ENCODE measurements at places on chromosomes 5 and 9.

DNA sequence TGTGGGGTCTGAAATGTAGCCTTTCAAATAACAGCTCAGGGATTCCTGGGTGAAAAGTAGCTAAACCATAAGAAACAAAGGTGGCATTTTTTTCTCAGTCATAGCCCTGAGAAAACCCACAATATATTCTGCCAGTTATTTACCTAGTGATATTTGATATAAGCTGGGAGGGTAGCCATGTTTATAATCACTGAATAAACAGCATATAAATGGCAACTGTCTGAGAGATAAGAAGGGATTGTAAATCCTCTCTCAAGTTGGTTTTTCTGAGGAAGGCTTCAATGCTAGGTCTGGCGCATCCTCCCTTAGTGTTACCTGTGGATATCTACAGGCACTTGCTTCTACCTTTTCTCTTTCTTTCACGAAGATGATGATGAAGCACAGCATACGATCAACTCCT, 1080.5 kb upstream of the DMAC1 start:
- no peak for DNase-seq

DNA sequence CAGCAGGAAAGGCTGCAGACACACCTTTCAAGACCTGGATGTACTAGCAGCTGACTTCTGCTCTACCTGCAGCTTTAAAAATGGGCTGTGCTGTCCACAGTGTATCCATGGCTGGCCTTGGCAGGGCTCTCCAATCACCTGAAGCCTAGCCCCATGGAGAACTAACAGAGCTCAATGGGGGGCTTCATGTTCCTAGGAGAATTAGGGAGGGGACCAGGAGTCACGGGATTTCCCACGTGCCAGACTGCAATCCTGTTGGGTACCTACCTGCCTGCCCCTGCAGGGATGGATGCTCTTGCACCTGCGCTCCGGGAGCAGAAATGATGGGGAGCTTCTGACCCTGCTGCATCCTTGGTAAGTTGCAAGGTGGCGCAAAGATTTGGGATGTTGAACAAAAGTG, 462.1 kb downstream of the ICE1 start:
- no peak for DNase-seq

- DNase-seq: no peak
Observed at GRCh38 chr5:40594811-40595210, 84.9 kb upstream of the PTGER4 start.

DNA sequence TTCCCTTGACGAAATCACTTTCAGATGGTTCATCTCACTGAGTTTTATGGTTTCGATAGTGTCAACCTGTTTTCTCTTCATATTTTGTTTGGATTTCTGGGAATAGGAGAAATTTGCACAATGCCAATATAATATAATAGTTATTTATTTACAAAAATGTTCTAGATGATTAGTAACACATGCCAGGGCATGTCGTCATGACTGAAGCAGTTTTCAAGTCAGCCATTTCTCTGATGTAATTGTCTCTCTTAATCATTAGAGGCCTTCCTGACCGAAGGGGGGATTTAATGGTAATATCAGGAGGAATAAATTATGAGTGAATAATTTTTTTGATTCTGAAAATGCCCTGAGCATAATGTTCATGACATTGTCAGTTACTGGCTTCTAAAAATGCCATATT, 246.5 kb upstream of the ATP10B start:
- no peak for DNase-seq

- no peak for DNase-seq
Observed at GRCh38 chr9:125233678-125234077, 7.5 kb downstream of the HSPA5 start.

- DNase-seq: no peak
Observed at GRCh38 chr5:6638236-6638635, 5.0 kb downstream of the SRD5A1 start.

DNA sequence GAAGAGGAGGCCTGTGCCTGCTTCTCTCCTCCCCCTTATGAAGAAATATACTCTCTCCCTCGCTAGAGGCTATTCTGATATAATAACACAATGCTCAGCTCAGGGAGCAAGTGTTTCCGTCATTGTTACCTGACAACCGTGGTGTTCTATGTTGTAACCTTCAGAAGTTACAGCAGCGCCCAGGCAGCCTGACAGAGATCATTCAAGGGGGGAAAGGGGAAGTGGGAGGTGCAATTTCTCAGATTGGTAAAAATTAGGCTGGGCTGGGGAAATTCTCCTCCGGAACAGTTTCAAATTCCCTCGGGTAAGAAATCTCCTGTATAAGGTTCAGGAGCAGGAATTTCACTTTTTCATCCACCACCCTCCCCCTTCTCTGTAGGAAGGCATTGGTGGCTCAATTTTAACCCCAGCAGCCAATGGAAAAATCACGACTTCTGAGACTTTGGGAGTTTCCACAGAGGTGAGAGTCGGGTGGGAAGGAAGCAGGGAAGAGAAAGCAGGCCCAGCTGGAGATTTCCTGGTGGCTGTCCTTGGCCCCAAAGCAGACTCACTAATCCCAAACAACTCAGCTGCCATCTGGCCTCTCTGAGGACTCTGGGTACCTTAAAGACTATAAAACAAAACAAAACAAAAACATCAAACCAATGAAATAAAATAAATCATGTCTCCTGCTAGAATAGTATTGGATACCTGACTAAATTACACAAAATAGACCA, 1.3 kb downstream of the TMEM174 start:
- DNase-seq: no peak

DNA sequence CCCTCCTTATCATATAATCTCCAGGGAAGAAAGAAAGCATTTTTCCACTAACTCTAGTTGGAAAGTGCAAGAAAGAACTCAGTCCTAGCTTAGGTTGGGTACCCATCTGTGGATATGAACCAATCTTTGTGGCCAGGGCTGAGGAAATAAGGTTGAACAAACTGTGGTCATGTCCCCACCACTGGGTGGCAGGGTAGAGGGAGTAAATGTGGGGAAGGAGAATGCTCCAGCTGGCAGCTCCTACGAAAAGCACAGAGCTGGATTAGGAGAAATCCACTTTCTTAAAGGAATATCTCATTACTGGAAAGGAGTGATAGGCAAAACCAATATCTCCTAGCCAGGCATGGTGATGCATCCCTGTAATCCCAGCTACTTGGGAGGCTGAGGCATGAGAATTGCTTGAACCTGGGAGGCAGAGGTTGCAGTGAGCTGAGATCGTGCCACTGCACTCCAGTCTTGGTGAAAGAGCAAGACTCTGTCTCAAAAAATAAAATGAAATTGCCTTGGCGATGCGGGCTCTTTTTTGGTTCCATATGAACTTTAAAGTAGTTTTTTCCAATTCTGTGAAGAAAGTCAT, 175.1 kb downstream of the CCDC192 start:
- DNase-seq: no peak

DNA sequence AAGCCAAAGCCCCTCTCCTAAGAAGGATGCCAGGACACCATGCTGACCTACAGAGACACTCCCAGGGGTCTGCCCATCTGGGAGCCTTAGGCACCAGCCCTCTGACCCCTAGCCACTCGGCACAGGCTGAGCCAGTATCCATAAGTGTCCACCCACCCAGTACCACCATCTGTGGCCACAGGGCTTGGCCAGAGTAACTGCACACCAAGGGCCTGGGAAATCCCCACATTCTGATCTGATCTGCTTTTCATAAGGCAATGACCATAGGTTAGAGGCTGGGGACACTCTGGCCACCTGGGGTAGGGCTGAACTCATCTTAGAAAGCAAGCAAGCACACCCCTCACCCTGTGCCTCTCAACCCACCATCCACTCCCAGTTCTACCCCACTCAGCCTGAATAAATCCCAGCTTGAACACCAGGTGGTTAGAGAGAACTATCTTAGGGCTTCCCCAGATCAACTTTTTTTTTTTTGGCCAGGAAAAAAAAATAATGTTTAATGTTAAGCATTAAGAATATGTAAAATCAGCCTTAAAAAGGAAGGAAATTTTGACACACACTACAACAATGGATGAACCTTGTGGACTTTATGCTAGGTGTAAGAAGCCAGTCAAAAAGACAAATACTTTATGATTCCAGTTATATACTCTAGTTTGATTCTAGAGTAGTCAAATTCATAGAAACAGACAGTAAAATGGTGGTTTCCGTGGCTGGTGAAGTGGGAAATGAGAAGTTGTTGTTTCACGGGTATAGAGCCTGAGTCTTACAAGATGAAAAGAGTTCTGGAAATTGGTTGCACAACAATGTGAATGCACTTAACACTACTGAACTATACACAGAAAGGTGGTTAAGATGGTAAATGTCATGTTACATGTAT, 6.2 kb downstream of the GNPDA1 start:
- DNase-seq: peak; percentile 61

- DNase-seq: no peak
Observed at GRCh38 chr9:4316409-4316808, 16.5 kb upstream of the GLIS3 start.

GRCh38 chr5:37932450-37932849, 92.6 kb upstream of the GDNF start:
- DNase-seq: no peak

- DNase-seq: no peak
Observed at GRCh38 chr5:108238936-108239887, 142.7 kb downstream of the FBXL17 start.

GRCh38 chr5:167381457-167381856, 910.0 kb upstream of the WWC1 start:
- DNase-seq: no peak

DNA sequence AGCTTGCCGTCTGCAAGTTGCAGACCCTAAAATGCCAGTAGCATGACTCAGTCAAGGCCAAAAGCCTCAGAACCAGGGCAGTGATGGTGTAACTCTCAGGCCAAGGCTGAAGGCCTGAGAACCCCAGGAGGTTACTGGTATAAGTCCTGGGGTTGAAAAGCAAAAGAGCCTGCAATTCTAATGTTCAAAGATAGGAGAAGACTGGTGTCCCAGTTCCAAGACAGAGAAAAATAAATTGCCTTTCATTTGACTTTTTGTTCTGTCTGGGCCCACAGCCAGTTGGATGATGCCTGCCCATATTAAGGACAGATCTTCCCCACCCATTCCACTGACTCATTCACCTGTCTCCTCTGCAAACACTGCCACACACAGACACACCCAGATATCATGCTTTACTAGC, 673.2 kb downstream of the CDH18 start:
- no peak for DNase-seq

DNA sequence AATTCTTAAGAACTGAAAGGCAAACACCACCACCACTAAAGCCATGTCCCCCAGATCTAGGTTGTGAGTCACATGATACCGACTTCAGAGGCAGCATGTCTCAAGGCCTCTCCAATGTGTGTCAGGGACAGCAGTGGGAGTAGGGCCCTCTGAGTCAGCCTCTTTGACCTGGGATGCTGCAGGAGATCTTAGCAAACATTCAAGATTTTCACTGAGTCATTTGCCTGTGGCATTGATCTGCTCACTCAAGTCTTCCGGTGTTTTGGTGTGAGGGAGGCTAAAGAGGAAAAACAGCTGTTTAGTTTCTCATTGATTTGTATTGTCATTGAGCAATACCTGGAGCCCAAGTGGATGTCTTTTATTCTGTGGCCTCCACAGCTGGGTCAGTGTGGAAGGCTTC, 36.1 kb downstream of the TMC1 start:
- DNase-seq: no peak

- DNase-seq: no peak
Observed at GRCh38 chr5:133387091-133387490, 225.2 kb downstream of the FSTL4 start.

DNA sequence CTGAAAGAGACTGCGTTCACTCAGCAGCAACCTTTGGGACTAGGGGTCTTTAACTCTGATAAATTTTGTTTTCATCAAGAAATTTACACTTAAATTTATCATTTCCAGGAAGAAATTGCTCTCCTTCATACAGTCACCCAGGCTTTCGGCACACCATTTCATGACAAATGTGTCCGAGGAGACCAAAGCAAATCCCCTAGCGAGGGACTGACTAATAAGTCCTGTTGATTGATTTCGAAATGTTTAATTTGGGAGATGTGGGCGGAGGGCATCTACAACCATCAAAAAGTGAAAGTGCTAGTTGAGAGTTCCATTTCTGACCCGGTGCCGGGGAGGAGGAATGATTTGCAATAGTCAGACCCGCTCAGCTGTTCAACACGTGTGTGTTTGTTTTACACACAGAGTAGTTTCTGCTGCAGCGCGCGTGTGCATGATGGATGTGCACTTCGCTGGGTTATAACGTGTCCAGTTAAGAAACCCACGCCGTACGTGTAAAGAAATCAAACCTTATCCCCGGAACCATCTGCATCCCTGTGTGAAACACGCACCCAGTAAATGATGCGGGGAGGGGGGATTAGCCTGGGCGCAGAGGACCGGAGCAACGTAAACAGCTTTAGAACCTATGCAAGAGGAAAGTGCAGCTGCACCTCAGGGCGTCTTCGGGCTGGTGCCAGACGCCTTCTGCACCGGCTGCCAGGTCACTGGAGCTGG, 845 bp upstream of the NR4A3 start:
- DNase-seq: peak; percentile 54

DNA sequence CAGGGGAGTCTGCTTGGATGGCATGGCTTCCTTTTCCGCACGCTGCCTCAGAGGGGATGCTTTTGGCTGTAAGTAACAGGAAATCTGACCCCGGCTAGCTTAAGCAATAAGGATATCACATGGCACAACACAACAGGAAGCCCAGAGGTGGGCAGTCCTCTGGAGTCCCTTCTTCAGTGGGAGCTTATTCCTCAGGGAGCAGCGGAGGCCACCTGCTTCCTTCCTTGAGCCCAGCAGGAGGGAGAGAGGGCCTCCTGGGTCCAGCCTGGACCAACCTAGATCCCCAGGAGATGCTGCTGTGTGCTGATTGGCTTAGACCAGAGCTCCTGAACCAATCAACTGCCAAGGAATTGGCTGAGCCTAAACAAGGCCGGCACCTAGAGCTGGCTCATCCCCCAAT, 66.3 kb downstream of the C9orf50 start:
- peak; percentile 16 for DNase-seq

DNA sequence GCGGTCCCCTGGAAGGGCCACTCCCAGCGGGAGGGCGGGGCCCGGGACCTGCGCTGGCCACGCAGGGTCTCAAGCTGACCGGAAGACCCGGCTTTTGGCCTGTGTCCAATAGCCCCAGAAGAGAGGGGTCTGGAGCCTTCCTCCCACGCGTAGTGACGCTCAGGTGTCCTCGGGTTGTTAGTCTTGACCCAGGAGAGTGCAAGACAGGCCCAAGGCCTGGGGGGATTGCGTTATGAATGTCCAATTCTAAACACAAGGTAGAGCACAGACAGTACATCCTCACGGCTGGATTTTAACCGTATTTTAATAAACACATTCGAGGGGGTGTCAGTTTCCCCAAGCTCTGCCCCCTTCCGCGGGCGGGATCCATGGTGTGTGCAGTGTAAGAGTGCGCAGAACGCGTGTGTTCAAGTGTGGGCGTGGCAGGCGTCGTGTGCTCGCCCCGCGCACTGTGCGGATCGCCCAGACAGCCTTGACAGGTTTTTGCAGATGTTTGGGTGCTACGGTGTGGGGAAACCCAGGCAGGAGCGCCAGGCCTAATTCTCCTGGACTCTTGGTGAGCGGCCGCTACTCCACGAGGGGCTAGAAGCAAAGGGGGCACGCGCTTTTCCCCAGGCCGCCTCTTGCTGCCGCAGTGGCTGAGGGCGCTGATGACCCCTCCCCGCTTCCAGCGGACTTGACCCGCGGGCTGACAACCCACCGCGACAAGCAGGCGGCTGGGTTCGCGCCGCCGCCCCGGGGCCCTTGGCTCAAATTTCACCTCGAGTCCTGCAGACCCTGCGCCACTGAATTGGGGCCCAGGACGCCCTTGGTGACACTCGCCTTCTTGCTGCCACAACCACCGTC, 6.1 kb upstream of the DMRT3 start:
- no peak for DNase-seq

GRCh38 chr5:96048763-96049162, 87.1 kb upstream of the ELL2 start:
- no peak for DNase-seq

Data from GF-D8 (cell line).